ENCODE measurements at places on chromosomes 11 and 22. TPM values are rescaled to one million over a fixed set of nuclear protein-coding genes. Genes with fewer than 3 reads are reported as not detected.

The MS4A4E gene
- total RNA-seq: not detected

The TRPM5 gene
- total RNA-seq: not detected

The MYOD1 gene
- total RNA-seq: not detected

The FXYD6 gene
- total RNA-seq: 0.61 TPM

The POLD4 gene
- 95.1 TPM for total RNA-seq

The CNGA4 gene
- 0.32 TPM for total RNA-seq

The RTN4RL2 gene
- total RNA-seq: 3.6 TPM

The SLC22A24 gene
- total RNA-seq: not detected

The IFITM10 gene
- total RNA-seq: 3.3 TPM

The CTNND1 gene
- total RNA-seq: 323 TPM

The CFAP300 gene
- 2.9 TPM for total RNA-seq

Data from Calu3 (cell line).